ENCODE measurements at places on chromosomes 3 and 15.
A peak's percentile ranks its signal among the peaks of the same experiment; 100 is the strongest.

DNA sequence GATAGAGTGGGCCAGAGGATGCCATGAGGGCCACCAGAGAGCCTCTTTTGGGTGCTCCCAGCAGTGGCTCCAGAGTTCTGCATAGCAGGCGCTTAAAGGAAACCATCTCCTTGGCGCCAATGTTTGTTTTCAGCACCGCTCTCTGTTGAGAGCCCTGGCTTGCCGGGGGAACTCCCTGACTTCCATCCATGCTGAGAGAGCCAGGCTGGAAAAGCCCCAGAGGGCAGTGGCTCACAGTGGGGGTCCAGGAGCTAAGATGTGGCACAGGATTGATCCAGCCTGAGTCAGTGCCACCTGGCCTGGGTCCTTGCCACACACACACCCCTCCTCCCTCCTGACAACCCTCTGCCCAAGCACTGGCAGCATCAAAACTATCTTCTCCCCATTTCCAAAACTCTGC lies 50.4 kb upstream of the HACD2 start:
- DNase-seq = no peak

DNA sequence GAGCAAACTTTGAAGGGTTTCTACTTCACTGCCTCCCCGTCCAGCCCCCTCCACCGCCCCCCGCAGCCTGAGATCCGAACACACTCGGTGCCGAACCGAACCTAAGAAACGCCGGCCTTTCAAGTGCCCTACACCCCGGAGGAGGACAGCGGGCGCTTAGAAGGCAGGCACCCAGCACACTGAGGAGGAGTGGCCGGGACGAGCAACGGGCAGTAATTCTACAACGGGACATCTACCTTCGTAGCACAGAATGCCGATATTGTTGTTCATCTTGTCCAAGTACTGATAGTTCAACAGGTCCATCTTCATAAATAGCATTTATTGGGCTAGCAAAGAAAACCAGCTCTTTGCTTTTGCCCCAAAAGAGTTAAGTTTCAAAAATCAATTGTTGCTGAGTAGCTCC lies 513 bp downstream of the VGLL4 start:
- DNase-seq = no peak

DNA sequence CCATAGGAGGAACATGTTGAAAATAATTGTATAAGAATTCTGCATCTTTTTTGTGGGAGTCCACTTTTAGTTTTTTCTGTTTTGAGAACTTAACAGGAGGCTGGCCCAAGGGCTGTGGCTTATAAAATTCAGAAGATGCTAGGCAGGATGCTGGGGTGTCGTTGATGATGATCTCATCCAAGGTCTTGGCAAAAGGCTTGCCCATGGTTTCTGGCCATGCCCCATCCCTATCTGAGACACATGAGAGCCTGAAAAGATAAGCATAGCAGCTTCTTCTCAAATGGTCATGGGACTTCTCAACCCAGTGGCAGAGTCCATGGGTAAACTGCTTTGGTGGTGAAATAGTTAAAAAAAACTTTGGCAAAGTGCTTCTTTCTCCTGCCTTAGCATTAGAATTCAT lies 35.2 kb downstream of the CMSS1 start:
- no peak for DNase-seq

DNA sequence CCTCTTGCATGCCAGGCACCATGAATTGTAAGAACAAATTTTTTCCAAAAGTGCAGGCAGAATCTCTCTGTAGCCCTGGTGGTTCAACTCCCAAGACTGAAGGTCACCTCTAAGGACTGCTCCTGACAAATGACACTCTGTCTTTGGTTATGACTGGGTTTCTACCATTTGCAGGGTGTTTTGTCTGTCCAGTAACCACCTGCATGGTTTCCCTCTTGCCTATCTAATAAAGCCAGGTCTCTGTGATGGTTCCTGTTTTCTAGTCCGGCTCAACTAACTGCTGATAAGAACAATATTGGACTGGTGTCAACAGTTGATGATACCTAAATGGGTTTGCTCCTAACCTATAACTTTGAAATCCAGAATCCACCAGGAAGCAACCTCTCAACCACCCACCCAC lies 43.7 kb downstream of the ATP8B4 start:
- no peak for DNase-seq

GRCh38 chr3:188595890-188596376 lies 442.0 kb downstream of the LPP start:
- no peak for DNase-seq

DNA sequence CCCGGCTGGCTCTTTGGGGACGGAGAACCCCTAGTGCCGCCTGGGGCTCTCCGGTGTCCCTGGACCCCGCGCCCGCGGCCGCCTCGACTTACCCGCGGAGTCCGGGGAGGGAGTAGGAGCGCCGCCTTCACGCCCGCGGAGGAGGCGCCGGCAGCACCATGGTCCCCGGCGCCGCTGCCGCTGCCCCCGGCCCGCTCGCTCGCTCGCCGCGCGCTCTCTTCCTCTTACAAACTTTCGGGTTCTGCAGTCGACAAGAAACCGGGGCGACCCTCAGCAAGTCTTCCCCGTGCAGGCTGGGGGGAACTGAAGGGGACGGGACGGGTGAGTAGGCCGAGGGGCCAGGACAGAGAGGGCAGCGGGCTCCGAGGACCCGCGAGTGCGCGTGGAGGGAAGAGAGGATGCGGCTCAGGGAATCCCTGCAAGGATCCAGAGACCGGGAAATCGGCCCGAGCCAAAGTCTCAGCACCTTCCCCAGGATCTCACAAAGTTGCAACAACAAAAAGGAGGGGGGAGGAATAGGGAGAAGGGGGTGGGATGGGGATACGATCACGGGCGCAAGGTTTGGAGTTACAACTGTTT lies 2.0 kb downstream of the FOXP1 start:
- DNase-seq = peak; percentile 17

GRCh38 chr3:116052602-116053001 lies 392.7 kb downstream of the LSAMP start:
- DNase-seq = no peak
